ENCODE measurements at places on chromosomes 1 and 21.

DNA sequence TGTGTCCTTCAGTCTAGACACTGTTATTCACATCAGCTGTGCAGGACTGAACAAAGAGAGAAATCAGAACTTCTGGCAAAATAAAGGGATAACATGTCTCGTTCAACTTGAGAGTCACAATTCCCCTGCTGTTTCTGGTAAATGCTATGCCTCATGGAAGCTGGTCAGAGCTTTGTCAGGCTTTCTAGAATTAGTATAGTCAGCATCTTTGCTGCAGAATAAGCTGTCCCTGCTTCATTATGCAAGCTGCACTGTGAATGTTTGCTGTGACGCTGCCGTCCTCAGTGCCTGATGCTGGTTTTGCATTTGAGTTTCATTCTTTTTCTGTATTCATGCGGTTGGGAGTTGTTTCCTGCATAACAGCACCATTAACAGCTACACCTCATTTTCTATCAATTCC is 96.4 kb upstream of the KCNJ6 start:
- DNase-seq: no peak

- DNase-seq: no peak
Observed at GRCh38 chr1:66137235-66137634, 344.5 kb downstream of the PDE4B start.

GRCh38 chr1:177077006-177077405 is 87.5 kb downstream of the ASTN1 start:
- DNase-seq: no peak

DNA sequence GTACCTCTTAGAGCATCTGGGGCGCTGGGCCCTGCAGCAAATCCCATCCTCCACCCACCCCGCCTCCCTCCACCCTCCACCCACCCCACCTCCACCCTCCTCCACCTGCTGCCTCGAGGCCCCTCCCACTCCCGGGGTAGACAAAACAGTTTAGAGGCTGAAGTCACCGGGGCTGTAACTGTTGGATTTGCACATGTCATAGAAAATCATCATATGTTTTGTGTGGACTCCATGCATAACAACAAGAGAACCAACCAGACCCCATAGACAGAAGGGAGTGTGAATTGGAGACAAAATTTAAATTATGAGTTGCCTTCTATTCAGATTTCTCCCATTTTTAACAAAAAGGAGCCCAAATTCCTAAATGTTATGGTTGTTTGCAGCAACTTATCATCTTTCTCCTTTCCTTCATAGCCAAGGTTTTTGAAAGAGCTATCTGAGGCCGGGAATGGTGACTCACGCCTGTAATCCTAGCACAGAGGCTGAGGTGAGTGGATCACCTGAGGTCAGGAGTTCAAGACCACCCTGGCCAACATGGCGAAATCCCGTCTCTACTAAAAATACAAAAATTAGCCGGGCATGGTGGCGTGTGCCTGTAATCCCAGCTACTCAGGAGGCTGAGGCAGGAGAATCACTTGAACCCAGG is 28.2 kb upstream of the LGALS8 start:
- no peak for DNase-seq

DNA sequence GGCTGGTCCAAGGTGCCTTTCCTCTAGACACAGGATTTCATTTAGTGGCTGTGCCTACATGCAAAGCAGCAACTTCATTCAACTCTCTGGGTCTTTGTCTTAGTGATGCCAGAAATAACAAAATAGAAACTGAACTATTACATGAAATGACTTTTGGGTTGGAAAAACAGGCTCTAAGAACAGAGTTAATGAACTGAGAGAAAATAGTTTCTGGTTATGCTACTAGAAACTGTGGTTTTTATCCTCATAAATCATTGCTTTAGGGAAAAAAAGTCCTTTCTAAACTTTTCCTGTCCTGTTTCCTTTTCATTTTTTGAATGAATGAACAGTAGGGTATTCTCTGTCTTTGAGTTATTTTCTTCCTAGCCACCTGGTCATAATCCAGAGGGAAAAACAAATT is 424.0 kb downstream of the KIF26B start:
- DNase-seq: no peak

GRCh38 chr1:65940126-65940525 is 147.4 kb downstream of the PDE4B start:
- no peak for DNase-seq

DNA sequence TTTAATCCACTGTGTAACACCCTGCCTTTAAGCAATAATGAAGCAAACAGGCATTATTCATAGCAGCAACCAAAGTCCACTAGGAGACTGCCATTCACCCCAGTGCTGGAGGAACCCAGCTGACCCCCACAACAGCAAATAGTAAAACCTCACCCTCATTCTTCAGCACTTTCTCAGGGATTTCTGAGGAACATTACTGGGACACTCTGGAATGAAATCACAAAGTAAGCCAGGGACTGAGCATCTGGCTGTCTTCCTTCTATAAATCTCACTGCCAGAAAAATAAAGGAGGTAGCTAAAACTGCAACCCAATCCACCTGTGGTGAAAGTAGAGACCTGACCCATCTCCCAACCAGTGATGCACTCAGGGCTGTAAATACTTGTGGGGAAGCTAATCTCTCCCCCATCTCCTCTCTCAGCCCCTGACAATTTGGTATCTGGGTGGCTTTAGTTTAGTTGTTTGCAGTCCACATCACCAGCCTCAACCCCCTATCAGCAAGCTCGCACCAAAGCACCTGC is 47.1 kb downstream of the COL6A1 start:
- DNase-seq: no peak

DNA sequence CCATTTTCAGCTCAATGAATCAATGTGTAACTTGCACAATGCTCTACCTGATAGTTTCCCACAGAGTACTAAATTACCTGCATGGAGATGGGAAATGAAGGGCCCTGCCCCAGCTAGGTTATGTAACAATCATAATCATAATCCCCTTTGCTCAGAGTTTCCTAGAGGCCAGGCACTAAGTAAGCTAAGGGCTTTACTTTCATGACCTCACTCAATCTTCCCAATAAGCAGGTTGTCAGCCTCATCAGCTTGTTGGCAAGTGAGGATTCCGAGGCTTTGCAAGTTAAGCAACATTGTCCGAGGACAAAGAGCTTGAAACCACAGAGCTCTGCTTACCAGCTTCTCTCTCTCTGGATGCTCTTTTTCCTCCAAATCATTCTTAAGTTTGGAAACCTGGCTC is 64.1 kb upstream of the NTPCR start:
- DNase-seq: no peak

GRCh38 chr1:25256578-25256965 is 9.3 kb upstream of the RSRP1 start:
- no peak for DNase-seq

DNA sequence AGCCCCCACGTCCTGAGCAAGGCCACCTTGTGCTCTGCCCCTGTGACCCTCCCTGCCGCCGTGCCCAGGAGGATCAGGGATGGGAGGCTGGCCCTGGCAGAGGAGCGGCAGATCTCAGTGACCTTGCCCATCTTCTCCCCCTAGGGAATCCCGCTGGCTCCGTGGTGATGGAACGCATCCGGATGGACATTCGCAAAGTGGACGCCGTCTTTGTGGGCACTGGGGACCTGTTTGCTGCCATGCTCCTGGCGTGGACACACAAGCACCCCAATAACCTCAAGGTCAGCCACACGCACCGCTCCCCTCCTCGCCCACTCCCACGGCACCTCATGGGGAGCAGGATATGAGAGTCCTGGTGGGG is 22.7 kb downstream of the CSTB start:
- DNase-seq: no peak

DNA sequence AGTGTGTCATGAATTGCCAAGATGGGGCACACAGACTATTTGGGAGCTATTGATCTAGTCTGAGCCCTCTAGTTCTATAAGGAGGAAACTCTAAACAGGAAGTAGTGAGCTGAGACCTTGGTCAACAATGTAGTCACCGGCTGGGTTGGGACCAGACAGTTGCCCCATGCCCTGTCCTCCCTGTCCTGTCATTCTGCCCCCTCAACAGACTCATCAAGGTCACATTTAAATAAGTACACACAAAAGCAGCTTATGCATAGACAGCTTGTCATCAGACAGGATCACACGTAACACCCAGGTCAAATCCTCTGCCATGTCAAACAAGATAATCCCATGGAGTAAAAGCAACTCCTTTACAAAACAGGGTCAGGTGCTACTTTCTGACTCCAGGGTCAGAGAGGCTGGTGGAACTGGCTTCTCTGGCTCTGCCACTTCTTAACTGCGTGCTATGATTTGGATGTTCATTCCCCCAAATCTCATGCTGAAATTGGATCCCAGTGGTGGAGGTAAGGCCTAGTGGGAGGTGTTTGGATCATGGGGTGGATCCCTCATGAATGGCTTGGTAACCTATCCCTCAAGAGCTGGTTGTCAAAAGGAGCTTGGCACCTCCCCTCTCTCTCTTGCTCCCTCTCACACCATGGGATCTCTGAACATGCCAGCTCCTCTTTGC is 128.9 kb downstream of the HIVEP3 start:
- DNase-seq: no peak

DNA sequence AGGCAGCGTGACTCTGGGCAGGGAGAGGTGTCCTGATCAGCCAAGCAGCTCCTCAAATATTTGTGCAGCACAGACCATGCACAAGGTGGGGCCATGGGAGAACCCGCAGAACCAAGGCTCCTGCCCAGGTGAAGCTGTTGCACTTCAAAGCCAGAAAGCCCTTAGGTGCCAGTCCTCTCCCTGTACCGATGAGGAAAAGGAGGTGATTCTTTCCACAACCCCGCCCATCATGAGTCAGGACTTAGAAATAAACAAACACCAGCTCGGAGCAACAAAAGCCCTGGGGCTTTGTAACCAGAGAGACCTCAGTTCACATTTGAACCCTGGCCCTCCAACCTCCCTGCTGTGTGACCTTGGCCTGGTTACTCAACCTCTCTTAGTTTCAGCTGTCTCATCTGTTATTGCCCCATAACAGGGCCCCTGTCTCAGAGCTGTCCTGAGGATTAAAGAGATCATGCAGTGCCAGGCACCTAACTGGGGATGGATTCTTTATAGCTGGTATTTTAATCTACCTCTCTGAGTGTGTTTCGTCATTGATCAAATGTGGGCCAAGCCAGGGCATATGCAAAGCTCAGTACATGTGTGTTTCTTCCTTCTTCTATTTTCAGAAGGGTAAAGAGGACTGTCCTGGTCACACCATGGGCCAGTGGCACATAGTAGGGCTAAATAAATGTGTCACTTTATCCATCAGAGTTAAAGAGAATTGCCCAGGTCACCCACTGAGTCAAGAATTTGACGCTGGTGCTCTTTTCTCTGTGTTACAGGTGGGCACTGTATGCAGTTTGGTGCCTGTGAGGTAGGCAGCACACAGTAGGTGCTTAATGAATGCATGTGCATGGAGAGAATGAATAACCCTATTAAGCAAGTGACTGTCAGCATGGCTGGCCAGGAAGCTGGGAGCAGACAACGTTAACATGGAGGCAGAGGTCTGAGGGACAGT is 1.4 kb downstream of the LDLRAD1 start:
- DNase-seq: peak; percentile 36

All from T1000 (cell line).